ENCODE measurements at places on chromosomes 7 and 10. TPM values are rescaled to one million over a fixed set of nuclear protein-coding genes. Genes with fewer than 3 reads are reported as not detected.

- H3K27me3 ChIP-seq, result no peaks in the 10 kb centered on the region
- H3K36me3 ChIP-seq, result no peaks in the 10 kb centered on the region
- no peak for DNase-seq
Observed at GRCh38 chr7:148318838-148319237, 271.7 kb upstream of the C7orf33 start.

- no peak for DNase-seq
- H3K27ac ChIP-seq, result no peak overlapping the region
- H3K27me3 ChIP-seq, result no peaks in the 10 kb centered on the region
- no peak overlapping the region for H3K4me3 ChIP-seq
- H3K36me3 ChIP-seq, result no peaks in the 10 kb centered on the region
Observed at GRCh38 chr7:1610678-1611302, 41.0 kb upstream of the PSMG3 start.

- H3K4me3 ChIP-seq, result no peak overlapping the region
- H3K4me1 ChIP-seq, result no peaks in the 10 kb centered on the region
- H3K27me3 ChIP-seq, result no peaks in the 10 kb centered on the region
- DNase-seq, result no peak
- no peak overlapping the region for H3K27ac ChIP-seq
- no peaks in the 10 kb centered on the region for H3K36me3 ChIP-seq
Observed at GRCh38 chr10:7288060-7288690, 122.7 kb downstream of the SFMBT2 start.

GRCh38 chr10:103852856-103853255 lies 2.5 kb downstream of the SH3PXD2A start:
- H3K27me3 ChIP-seq, result peaks cover 8% of the 10 kb centered on the region
- H3K4me3 ChIP-seq, result no peak overlapping the region
- DNase-seq, result no peak

- peak; percentile 67 for DNase-seq
- H3K27ac ChIP-seq, result no peak overlapping the region
- H3K4me3 ChIP-seq, result peak overlapping the region; percentile 49
Observed at GRCh38 chr10:100482181-100482833, 19.5 kb downstream of the WNT8B start.

DNA sequence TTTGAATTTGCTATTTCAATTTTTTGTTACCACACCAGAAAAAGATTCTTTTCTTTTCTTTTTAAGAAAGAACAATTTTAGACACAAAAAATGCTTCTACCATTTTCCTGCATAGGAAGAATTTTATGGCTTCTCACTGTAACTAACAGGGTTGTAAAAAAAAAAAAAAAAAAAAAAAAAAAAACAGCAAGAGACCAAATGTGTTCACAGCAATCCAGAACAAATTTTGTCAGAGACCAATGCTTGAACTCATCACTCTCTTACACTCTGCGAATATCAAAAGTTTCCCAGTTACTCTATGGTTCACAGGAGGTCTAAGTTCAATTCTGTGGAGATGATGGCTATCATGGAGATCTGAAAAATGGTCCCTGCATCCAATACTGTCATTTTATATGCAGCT lies 84.4 kb downstream of the CHCHD3 start:
- H3K4me1 ChIP-seq, result no peaks in the 10 kb centered on the region
- no peak overlapping the region for H3K27ac ChIP-seq
- no peak overlapping the region for H3K4me3 ChIP-seq
- H3K27me3 ChIP-seq, result no peaks in the 10 kb centered on the region
- no peak for DNase-seq
- no peaks in the 10 kb centered on the region for H3K36me3 ChIP-seq

Gene ELOVL3
- polyA plus RNA-seq, result not detected

DNA sequence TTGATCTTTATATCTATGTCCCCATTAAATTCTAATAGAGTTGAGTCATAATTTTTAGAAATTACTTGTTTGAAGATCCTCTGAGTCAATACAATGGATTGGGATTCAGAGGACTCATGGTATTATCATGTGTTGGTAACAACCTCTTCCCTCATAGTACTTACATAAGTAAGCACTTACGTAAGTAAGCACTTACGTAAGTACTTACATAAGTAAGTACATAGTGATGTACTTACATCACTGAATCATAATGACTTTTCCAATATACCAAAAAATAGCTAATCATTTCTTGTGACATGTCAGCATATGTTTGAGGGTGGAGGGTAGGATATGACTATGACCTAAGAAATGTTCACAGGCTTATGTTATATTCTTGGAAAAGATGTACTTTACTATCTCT lies 740.5 kb downstream of the SORCS1 start:
- H3K27ac ChIP-seq, result no peak overlapping the region
- H3K27me3 ChIP-seq, result no peaks in the 10 kb centered on the region
- no peaks in the 10 kb centered on the region for H3K4me1 ChIP-seq
- no peaks in the 10 kb centered on the region for H3K36me3 ChIP-seq

GRCh38 chr7:74228951-74229900 lies 19.4 kb downstream of the LAT2 start:
- H3K36me3 ChIP-seq, result peaks cover 12% of the 10 kb centered on the region
- DNase-seq, result no peak
- H3K4me1 ChIP-seq, result no peaks in the 10 kb centered on the region

DNA sequence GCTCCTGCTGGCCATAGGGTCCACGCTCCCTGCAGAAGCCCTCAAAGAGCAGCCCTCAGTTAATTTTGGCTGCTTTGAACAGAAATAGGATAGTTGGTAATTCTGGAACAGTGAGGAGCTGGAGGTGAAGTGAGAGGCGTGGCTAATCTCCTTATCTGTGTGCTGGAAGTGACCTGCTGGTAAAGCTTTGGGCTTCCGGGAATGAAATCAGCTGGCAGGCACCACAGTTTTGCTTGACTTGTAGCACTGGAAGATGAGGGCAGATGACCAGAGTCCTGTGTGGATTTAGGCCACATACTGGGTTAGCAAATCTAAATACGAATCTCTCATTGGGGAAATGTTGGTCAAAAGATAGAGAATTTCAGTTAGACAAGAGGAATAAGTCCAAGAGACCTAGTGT lies 10.2 kb downstream of the ATP6V0E2 start:
- DNase-seq, result no peak

Gene SPDYE18
- not detected for polyA plus RNA-seq

DNA sequence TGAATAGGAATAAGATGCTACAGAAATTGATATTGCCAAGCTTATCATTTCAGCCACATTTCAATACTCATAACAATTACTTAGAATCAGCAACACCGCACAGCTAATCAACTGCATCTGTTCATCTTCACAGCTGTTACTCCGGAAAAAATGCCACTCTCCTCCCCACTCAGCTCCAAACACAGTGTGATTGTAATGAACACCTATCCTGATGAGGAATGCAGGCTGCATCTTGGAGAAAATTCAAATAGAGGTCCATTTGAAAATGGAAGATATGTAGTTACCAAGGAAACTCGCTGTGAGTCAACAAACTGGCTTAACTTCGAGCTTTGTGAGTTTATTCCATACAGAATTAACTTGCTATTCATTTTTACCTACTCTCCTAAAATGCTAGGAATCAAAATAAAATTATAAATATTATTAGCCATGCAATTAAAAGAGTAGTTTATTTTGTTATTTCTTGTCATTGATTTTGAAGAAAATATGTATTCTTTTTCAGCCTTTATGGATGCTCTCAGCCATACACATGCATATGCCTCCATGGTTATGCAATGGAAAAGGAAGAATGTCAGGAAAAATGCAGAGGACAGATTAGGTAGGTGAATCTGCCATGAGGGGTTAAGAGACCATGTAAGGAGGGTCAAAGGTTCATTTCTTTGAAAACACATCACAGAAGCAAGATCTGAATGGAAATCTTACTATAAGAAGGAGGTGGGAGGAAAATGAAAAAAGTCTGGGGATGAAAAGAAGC lies 267.2 kb downstream of the POM121L12 start:
- H3K36me3 ChIP-seq, result no peaks in the 10 kb centered on the region
- no peak overlapping the region for H3K27ac ChIP-seq
- no peak overlapping the region for H3K4me3 ChIP-seq
- no peaks in the 10 kb centered on the region for H3K27me3 ChIP-seq
- DNase-seq, result no peak
- H3K4me1 ChIP-seq, result no peaks in the 10 kb centered on the region

- no peaks in the 10 kb centered on the region for H3K27me3 ChIP-seq
- no peak overlapping the region for H3K4me3 ChIP-seq
- peaks cover 28% of the 10 kb centered on the region for H3K4me1 ChIP-seq
- H3K27ac ChIP-seq, result no peak overlapping the region
- no peaks in the 10 kb centered on the region for H3K36me3 ChIP-seq
Observed at GRCh38 chr7:159201722-159202330, 57.2 kb upstream of the VIPR2 start.

DNA sequence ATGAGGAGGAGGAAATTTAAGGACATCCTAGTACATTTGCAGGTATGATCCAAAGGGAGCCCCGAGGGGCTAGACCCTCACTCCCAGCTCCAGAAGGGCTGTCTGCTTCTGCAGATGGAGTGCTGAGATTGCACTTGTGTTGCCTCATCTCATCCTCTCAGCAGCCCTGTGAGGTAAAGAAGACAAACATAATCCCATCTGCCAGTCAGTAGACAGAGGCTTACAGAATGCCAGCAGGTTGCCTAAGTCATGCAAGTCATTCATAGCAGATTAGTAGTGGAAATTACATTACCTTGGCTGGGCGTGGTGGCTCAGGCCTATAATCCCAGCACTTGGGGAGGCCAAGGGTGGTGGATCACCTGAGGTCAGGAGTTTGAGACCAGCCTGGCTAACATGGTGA lies 45.4 kb downstream of the BLVRA start:
- no peak overlapping the region for H3K27ac ChIP-seq
- no peaks in the 10 kb centered on the region for H3K27me3 ChIP-seq
- H3K4me3 ChIP-seq, result no peak overlapping the region
- DNase-seq, result no peak
- no peaks in the 10 kb centered on the region for H3K4me1 ChIP-seq
- H3K36me3 ChIP-seq, result peaks cover 27% of the 10 kb centered on the region

Gene CC2D2B
- polyA plus RNA-seq, result 0.10 TPM

- H3K27ac ChIP-seq, result no peak overlapping the region
- no peaks in the 10 kb centered on the region for H3K4me1 ChIP-seq
- no peaks in the 10 kb centered on the region for H3K27me3 ChIP-seq
- no peak overlapping the region for H3K4me3 ChIP-seq
- no peaks in the 10 kb centered on the region for H3K36me3 ChIP-seq
- no peak for DNase-seq
Observed at GRCh38 chr10:92993699-92994272, 66.8 kb upstream of the CYP26C1 start.

- no peak overlapping the region for H3K27ac ChIP-seq
- no peaks in the 10 kb centered on the region for H3K27me3 ChIP-seq
- H3K4me1 ChIP-seq, result no peaks in the 10 kb centered on the region
Observed at GRCh38 chr10:11505639-11506038, 105.8 kb downstream of the USP6NL start.

DNA sequence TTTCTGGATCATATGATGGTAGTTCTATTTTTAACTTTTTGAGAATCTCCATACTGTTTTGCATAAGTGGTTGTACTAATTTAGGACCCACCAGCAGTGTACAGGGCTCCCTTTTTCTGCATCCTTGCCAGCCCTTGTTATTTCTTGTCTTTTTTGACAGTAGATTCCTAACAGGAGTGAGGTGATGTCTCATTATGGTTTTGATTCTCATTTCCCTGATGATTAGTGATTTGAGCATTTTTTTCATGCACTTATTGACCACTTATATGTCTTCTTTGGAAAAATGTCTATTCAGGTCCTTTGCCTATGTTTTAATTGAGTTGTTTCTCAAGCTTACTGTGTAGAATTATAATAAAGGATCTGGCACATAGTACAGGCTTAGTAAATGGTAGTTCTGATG lies 238.8 kb upstream of the BMPER start:
- no peaks in the 10 kb centered on the region for H3K36me3 ChIP-seq
- H3K4me3 ChIP-seq, result no peak overlapping the region
- H3K27ac ChIP-seq, result no peak overlapping the region
- no peaks in the 10 kb centered on the region for H3K4me1 ChIP-seq
- no peak for DNase-seq

Gene MACC1
- 0.05 TPM for polyA plus RNA-seq

DNA sequence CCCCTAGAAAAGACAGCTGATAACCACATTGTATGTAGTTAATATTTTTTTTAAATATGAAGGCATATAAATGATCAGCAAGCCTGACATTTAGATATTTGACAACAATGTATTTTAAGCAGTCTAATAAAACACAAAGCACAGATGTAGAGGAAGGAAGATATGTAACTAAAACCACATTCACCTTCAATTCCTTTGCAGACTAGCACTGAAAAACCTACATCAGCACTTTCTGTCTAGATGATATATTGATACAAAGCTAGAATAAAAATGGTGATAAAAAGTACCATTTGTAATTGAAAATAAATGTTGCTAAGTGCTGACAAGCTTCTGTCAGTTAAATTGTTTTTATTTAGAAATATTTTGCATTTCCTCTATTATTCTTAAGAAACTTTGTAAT lies 153.6 kb downstream of the IMMP2L start:
- H3K4me1 ChIP-seq, result no peaks in the 10 kb centered on the region
- H3K4me3 ChIP-seq, result no peak overlapping the region
- no peaks in the 10 kb centered on the region for H3K36me3 ChIP-seq
- H3K27me3 ChIP-seq, result no peaks in the 10 kb centered on the region
- H3K27ac ChIP-seq, result no peak overlapping the region
- DNase-seq, result no peak

DNA sequence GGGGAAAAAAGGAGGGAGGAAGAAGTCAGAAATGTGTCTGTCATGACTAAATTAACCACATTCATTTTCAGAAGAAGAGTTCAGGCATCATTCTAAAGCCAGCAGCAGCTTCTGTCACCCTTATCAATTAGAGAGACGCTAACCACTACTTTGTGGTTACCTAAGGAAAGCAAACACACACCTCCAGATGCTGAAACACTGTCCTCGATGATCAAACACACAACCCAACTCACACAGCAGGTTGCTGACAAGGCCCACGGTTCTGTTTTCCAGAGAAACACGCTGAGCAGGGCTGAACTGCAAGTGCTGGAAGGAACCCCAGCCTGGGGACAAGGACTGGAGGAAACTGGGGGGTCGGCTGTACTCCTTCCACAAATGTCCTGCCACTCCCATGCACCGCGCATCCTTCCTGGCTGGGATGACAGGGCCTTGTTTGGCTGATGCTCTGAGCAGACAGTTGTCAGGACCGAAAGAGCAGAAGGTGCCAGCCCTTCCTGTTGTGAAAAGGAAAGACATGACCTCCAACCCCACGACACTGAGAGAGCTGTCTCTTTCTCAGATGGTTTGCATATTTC lies 36.6 kb downstream of the PRKCQ start:
- peak; percentile 70 for DNase-seq
- H3K27me3 ChIP-seq, result no peaks in the 10 kb centered on the region
- H3K27ac ChIP-seq, result peak overlapping the region; percentile 66
- peak overlapping the region; percentile 30 for H3K4me3 ChIP-seq
- peaks cover 79% of the 10 kb centered on the region for H3K4me1 ChIP-seq
- no peaks in the 10 kb centered on the region for H3K36me3 ChIP-seq

- no peak overlapping the region for H3K27ac ChIP-seq
- no peak overlapping the region for H3K4me3 ChIP-seq
- H3K4me1 ChIP-seq, result peaks cover 16% of the 10 kb centered on the region
- H3K27me3 ChIP-seq, result peaks cover 7% of the 10 kb centered on the region
- DNase-seq, result no peak
- H3K36me3 ChIP-seq, result no peaks in the 10 kb centered on the region
Observed at GRCh38 chr7:13992596-13992964, 3.1 kb upstream of the ETV1 start.

Gene ANKRD61
- polyA plus RNA-seq, result not detected

Data from CD4-positive, alpha-beta memory T cell (primary cell).